Bronchial smooth muscle cell (primary cell): ENCODE measurements at places on chromosomes 11 and 22. TPM values are rescaled to one million over a fixed set of nuclear protein-coding genes. Genes with fewer than 3 reads are reported as not detected.

Gene UPB1
- total RNA-seq = not detected in 2 replicates

Gene GAS2L1
- total RNA-seq = 3.9 and 5.0 TPM in 2 replicates

Gene VSIG10L2
- total RNA-seq = 0.09 TPM in 1 of 2 replicates, not detected in the other

Gene LRRN4CL
- total RNA-seq = 29.8 and 36.9 TPM in 2 replicates

Gene SAA2
- total RNA-seq = 0.16 TPM in 1 of 2 replicates, not detected in the other

Gene GPHA2
- not detected in 2 replicates for total RNA-seq

Gene DGAT2
- 6.9 and 13.4 TPM in 2 replicates for total RNA-seq

Gene TUB
- 7.6 and 9.5 TPM in 2 replicates for total RNA-seq

Gene CLDN25
- total RNA-seq = not detected in 2 replicates

Gene MN1
- total RNA-seq = 4.6 and 9.3 TPM in 2 replicates

Gene CBLIF
- not detected in 2 replicates for total RNA-seq

Gene PKDREJ
- total RNA-seq = under 0.01 and 0.09 TPM in 2 replicates

Gene KCNK7
- total RNA-seq = 0.09 and 0.16 TPM in 2 replicates

Gene P4HA3
- total RNA-seq = 2.9 and 5.5 TPM in 2 replicates

Gene FOLR2
- total RNA-seq = not detected in 2 replicates

Gene FAM181B
- not detected in 2 replicates for total RNA-seq

Gene KMT5B
- 19.5 and 20.9 TPM in 2 replicates for total RNA-seq

Gene C11orf91
- total RNA-seq = not detected in 2 replicates

Gene BTG4
- not detected in 2 replicates for total RNA-seq

Gene C11orf87
- total RNA-seq = 0.16 TPM in 1 of 2 replicates, not detected in the other

Gene KRTAP5-10
- total RNA-seq = 0.09 TPM in 1 of 2 replicates, not detected in the other

Gene MARK2
- total RNA-seq = 5.1 and 5.2 TPM in 2 replicates

Gene CNTF
- total RNA-seq = 0.95 and 1.1 TPM in 2 replicates

Gene OR52E5
- not detected in 2 replicates for total RNA-seq

Gene MS4A4A
- total RNA-seq = not detected in 2 replicates

Gene EHD1
- 56.6 and 151 TPM in 2 replicates for total RNA-seq

Gene OR2D2
- total RNA-seq = 0.09 and 0.16 TPM in 2 replicates

Gene MMP12
- 0.26 and 2.8 TPM in 2 replicates for total RNA-seq

Gene JHY
- 0.60 and 2.2 TPM in 2 replicates for total RNA-seq

Gene GNAZ
- 0.26 and 0.32 TPM in 2 replicates for total RNA-seq

Gene LRRC32
- total RNA-seq = 9.6 and 22.9 TPM in 2 replicates

Gene OR52E8
- total RNA-seq = not detected in 2 replicates

Gene ST14
- total RNA-seq = under 0.01 and 0.09 TPM in 2 replicates
